ENCODE measurements at places on chromosomes 6 and 20.
A peak's percentile ranks its signal among the peaks of the same experiment; 100 is the strongest.

DNA sequence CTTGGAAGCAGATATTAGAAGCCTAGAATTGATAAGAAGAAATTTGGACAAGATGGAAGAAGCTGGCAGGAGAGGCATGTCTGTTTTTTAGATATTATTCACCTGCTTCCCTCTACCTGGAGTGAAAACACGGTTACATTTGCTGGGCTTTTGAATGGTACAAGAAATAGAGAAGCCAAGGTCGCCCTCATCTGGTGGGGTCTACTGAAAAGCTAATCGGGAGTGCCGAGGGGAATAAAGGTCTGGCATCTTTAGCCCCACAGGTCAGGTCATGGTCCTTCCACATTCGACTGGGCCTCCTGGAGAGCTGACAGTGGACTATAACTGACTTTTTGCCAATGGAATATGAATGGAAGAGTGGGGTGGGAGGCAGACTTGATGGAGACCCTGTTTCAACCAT, 4.6 kb upstream of the C2 start:
- no peak for DNase-seq

GRCh38 chr20:50186151-50186885, 4.3 kb upstream of the CEBPB start:
- peak; percentile 78 for DNase-seq

DNA sequence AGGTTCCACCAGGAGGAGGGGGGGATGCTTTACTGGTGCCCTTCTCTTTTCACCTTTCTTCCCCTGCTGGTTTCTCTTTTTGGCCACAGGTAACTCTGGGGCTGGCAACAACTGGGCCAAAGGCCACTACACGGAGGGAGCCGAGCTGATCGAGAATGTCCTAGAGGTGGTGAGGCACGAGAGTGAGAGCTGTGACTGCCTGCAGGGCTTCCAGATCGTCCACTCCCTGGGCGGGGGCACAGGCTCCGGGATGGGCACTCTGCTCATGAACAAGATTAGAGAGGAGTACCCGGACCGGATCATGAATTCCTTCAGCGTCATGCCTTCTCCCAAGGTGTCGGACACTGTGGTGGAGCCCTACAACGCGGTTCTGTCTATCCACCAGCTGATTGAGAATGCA, 4.4 kb downstream of the TUBB1 start:
- DNase-seq, result no peak

DNA sequence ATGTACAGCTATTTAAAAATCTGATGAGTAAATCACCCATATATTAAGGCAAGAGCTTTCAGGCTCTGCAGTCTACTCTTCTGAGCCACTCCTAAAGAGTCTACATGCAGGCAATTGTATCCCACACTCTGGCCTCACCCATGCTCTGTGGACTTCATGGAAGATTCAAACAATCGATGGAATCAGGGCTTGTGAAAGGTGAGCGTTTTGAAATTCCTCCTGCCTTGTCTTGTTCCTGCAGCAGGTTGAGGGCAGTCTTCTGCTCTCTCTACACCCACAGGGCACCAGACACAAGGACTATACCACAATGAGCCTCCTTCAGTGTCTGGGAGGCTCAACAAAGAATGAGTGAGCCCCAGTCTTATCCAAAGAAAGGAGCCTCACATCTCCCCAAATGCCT, 51.1 kb downstream of the TBC1D7 start:
- DNase-seq, result no peak

GRCh38 chr6:170076466-170077165, 214.3 kb downstream of the DLL1 start:
- no peak for DNase-seq

- no peak for DNase-seq
These were observed 40.3 kb upstream of the IL20RA start for GRCh38 chr6:137084865-137085617.

DNA sequence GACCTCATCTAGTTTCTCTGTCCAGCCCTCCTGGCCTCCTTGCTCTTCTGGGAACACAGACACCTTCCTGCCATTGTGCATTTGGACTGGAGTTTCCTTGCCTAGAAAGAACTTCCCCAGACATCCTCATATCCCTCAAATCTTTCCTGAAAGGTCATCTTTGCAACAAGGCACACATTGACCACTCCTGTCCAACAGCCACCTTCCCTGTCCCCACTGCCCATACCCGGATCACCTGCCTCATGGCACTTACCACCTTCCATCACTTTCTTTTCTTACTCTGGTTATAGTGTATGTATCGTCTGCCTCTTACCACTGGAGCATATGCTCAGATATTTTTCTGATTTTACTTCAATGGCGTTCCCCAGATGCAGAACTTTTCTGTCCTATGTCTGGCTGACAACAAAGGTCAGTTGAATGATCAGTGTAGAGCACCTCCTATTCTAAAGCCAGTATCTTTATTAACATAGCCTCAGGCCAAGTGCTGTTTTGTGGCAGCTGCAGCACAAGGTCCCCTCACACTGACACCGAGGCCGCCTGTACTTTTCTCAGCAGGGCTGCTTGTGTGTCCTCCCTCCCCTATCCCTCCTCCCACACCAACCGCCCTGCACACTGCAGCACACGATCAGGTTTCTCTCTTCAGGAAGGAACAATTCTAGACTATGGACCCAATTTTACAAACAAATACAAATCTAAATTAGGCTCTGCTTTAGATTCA, 4.1 kb downstream of the HLA-C start:
- DNase-seq, result no peak

- DNase-seq, result no peak
These were observed 4.9 kb downstream of the ADGRG6 start for GRCh38 chr6:142306736-142307135.

DNA sequence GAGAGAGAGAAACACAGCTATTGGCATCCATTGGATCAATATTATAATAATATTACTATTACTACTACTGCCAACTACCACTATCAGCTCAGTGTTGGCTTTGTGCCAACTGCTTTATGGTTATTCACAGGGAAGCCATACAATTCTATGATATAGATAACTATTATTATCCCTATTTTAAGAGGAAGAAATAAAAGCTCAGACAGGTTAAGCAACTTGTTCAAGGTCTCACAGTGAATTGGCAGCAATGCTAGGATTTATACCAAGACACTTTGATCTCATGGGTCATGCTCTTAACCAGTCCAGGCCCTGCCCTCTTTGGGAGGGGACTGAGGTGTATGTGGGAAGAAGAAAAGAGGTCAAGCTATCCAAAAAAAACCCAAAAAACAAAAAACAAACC, 82.0 kb upstream of the TRAF3IP2 start:
- no peak for DNase-seq

DNA sequence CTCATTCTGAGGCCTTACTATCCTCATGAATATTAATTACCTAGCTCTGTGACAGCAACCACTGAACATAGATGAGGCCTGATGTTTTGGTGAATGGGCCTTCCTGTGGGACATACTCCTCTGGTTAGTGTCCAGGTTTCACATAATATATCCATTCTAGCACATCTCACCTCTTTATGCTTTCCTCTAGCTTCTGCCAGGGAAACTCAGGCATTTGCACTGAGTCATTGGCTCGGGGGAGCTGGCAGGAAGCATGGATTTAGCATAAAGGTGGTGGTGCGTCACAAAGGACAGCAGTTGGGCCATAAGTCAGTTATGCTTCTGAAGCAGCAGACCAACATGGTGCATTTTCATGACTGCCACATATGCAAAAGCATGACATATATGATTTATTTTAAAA, 37.5 kb upstream of the TMEM170B start:
- DNase-seq, result no peak

GRCh38 chr6:145830612-145831011, 16.0 kb upstream of the FBXO30 start:
- no peak for DNase-seq
